ENCODE measurements at places on chromosomes 11 and 22. TPM values are rescaled to one million over a fixed set of nuclear protein-coding genes. Genes with fewer than 3 reads are reported as not detected.

The FOSL1 gene
- 16.0 TPM for total RNA-seq

DNA sequence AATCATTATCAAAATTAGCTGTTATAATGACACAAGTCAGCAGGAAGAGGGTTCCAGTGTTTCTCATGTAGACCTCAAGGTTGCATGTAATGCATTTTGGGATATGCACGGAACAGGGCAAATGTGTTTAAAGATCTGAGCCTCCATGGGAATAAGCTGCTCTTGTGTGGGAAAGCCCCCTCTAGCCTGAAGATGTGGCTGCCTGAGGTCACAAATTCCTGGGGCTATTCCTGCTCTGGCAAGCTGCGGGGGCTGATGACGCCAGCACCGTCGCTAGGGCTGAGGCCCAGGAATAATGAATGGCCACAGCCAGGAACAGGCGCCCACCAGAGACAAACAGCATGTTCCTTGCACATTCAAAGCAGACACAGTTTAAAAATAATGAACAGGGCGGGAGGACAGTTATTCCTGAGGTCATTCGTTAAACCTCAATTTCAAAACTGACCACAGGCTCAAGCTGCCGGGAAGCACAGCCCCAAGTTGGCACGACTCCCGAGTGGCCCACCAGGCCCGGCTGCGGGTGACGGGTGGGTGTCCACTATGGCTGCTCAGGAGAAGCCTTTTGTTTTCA is 11.7 kb downstream of the OSBPL5 start:
- DNase-seq, result no peak

DNA sequence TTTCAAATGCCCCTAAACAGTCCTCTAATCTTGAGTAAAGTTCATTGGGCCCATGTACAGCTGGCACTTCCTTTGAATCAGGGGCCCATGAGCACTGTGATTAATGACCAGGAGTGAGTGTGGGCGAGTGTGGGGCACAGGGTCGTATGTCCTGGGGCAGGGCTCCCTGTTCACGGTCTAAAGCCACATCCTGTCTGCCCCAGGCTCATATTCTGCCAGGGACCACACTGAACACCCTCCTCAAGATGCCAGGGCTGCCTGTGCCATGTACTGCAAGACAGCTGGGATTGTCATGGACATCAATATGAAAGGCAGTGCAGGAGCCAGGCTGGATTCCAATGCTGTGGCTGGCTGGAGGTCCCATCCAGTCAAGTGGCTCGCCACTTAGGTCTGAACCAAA is 130.5 kb downstream of the KIRREL3 start:
- no peak for DNase-seq

GRCh38 chr11:114193730-114194679 is 102.2 kb upstream of the NNMT start:
- DNase-seq, result no peak

- DNase-seq, result no peak
These were observed 28.1 kb upstream of the P2RY2 start for GRCh38 chr11:73189723-73190556.

DNA sequence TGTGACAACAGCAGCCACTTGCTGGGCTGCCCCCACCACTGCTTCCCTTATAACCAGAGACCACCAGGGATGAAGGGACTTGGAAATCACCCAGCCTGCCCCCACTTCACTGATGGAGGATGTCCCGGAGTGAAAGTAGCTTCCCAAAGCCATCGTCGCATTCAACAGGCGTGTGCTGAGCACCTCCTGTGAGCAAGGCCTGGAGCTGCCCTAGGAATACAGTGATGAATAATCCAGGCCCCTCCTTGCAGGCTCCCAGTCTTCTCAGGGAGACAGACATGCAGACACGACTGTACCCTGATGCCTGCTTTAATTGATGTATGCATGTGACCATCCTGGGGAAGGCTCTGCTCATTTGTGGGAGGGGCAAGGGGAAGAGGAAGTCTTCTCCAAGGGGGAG is 22.6 kb downstream of the PTPN5 start:
- DNase-seq, result no peak

DNA sequence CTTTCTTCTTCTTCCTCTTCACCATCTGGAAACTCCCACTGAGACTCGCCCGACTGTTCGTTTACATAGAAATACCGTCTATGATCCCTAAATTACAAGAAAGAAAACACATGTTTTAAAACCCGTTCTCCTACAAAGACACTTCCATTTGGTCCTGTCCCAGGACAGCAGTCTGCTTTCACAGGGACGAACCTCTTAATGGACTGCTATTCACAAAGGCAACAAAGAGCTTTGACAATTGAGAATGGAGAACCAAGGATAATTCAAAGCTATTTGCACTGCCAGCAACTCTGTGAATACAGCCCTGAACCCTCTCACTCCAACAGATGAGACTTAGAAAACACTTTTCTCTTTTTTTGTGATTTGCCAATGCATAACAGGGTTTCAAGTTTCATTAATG is 16.3 kb upstream of the AGBL2 start:
- no peak for DNase-seq

DNA sequence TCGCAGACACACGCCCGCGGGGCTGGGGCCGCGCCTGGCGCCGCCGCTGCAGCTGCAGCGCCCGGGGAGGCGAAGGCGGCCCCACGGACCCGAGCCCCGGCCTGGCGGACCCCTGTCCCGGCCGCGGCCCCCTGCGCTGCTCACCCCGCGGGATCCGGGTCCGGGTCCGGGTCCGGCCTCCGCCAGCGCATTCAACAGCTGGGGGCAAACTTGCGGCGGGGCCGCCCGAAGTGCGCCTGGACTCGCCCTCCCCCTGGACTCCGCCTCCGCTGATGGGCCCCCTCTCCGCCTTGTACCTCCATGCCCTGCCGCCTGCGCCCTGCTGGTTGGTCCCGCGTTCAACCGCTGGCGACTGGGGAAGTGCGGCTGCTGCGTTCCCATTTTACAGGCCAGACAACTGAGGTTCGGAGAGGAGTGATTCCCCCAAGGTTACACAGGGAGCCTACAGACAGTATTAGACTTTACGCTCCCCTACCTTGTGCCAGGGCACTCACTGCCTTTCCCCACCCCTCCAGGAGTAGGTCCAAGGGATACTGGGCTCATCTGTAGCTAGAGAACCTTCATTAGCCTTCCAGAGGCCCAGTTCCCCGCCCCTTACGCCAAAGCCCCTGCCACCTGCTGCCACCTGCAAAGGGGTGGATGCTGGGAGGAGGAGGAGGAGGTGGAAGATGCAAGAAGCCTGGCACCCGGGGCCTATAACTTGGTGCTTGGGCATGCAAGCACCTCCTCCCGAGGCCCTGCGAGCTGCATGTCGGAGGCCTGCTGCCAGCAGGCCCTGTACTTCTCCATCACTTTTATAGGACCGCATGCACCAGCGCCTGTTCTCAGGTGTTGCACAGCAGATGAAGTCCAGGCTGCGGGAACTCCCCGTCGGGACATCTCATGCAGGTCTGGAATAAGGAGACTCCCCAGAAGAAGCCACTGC is 694 bp upstream of the ELFN2 start:
- no peak for DNase-seq

The BDNF gene
- total RNA-seq, result not detected

DNA sequence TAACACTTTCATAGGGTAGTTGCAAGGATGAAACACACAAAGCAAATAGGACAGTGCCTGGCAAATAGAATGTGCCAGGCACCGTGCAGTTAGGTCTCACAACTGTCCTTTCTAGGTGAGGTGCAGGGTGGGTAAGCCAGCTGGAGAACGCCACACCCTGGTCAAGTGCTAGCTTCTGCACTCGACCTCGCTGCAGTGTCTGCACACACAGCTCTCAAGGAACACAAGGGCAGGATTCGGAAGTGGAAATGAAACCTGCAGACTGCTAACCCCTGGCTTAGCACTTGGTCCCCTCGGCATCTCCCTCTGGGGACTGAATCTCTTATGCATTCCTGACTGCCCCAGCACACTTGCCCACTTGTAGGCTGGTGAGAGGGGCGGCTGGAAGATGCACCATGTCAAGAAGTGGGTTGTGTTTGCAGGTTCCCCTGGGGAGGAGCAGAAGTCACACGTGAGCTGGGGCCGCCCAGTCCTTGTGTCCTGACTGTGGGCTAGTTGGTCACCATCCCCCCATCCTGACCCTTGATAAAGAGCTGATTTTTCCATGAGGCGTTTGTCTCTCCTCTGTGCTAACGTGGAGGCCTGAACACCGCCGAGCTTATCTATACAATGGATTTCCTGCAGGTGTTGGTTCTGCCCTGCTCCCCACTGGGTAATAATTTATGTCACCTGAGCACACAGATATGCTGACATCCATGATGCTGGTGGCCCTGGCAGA is 89.0 kb downstream of the MICAL2 start:
- DNase-seq, result no peak

DNA sequence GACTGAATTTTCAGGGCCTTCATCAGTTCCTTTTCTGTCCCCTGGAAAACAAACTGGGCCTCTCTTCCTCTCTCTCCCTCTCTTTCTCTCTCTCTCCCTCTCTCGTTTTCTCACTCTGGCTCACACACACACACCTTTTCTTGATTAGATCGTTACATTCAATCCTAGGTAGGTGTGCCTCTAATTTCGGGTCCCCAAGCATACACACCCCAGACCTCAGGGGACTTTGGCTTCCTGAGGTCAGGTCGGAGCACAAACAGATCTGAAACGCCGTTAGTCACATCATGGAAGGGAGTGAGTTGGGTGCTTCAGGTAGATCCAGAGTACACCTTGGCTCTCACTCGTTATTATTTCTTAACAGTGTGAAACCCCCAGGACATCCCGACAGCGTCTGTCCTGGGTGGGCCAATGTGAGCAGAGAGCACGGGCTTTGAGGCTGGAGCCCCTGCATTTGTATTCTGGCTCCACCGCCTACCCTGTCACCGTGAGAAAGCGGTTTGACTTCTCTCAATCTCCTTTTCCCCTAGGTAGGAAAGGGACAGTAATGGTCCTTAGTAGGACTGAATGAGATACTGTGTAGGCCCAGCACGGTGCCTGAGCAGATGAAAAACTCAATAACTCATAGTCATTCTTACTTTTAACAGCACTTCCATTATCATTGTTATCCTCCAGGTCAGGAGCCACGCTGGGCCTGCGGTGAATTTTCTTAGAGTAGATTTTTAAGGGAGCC is 37.3 kb upstream of the POU2AF1 start:
- no peak for DNase-seq

DNA sequence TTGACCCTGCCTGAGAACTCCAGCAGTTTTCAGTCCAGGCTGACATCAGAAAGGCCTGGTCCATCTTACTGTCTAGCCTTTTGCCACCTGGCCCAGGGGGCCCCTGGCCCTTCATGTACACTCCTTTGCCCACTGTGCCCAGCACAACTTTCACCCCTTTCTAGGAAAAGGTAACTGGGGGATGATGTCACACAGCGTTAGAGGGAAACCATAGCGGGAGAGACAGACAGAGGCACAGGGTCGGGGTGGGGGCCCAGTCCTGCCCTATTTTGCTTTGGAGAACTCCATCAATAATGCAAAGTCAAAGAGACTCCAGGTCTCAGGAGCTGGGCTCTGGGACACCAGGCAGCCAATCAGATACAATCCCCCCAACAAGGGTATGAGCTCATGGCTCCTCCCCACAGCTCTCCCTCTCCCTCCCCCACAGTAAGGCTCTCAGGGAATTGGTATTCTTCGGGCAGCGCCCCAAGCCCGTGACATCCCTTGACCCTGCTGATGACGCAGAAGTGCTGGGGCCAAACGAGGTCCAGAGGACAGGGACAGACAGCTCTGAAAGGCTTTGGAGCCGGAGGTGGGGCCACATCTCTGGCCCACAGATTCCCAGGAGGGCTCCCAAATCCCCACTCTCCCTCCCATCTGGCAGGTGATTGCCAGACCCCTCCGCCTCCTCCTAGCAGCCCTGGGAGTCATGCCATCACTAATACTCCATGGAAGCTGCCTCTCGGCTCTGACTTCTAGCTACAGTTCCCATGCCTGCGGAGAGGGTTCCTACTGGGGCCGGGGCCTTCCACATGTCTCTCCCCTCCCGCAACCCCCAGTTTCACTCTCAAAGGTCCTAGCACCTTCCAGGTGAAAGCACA is 5.9 kb downstream of the USP2 start:
- DNase-seq, result no peak

DNA sequence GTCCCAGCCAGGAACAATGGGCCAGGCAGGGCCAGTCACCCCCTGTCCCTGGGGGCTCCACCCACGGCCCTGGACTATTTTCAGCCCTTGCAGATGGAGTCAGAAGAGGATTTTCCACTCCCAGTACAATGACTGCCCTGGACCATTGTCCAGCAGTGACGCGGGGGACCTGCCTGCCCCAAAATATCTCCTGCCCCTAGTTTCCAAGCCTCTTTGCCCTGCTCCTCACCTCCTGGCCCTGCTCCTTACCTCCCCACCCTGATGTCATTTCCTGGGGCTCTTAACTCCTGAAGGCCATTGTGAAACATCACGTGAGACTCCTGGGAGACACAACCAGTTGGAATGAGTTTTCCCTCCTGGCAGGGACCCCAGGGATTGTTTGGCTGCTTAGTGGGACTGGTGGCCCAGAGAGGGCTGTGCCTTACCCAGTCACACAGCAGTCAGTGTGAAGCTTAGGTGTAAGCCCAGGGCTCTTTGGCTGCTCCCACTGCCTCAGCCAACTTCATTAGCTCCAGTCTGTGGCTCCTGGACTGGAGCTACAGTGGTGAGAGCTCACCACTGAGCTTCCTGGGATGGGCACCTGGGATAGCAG is 22.2 kb downstream of the P2RY2 start:
- no peak for DNase-seq

DNA sequence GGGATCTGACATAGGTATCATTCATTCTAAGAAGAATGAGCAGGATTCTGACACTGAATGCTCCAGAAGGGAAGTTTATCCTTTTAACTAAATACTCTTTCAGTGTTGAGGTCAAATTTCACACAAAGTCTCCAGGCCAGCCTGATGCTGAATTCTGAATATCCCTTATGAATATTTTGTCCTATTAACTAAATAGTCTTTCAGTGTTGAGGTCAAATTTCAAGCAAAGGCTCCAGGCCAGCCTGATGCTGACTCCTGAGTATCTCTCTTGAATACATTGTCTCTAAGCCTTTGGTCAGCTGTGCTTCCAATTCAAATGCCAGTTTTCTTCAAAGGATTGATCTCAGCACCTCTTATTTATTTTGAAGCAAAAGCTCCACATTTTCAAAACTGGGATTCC is 676.8 kb downstream of the NTM start:
- no peak for DNase-seq

- peak; percentile 89 for DNase-seq
These were observed 50.4 kb downstream of the FAM83F start for GRCh38 chr22:40044870-40045834.

The TREH gene
- not detected for total RNA-seq

GRCh38 chr22:47161631-47162030 is 399.2 kb downstream of the TBC1D22A start:
- DNase-seq, result no peak

The ART5 gene
- total RNA-seq, result not detected

GRCh38 chr11:85377901-85378300 is 249.2 kb downstream of the DLG2 start:
- DNase-seq, result no peak

The OR8D1 gene
- not detected for total RNA-seq

- DNase-seq, result no peak
These were observed 49.9 kb downstream of the TENM4 start for GRCh38 chr11:79390923-79391322.

The PEX16 gene
- 34.8 TPM for total RNA-seq

The OR2D2 gene
- not detected for total RNA-seq

All from activated naive CD8-positive, alpha-beta T cell treated with anti-CD3 and anti-CD28 coated beads for 36 hours (primary cell).